ENCODE measurements at places on chromosomes 4 and X. TPM values are rescaled to one million over a fixed set of nuclear protein-coding genes. Genes with fewer than 3 reads are reported as not detected.

The LAP3 gene
- 72.1 TPM for total RNA-seq

The GK gene
- total RNA-seq: 29.1 TPM

- no peak for DNase-seq
Measured at GRCh38 chrX:118025226-118025625, 91.4 kb downstream of the KLHL13 start.

The ANK2 gene
- total RNA-seq: 13.7 TPM

The CLTRN gene
- 5.1 TPM for total RNA-seq

- no peak for DNase-seq
Measured at GRCh38 chr4:164212134-164212533, 541.8 kb upstream of the SMIM31 start.

The CXCL11 gene
- not detected for total RNA-seq

The CXCR3 gene
- total RNA-seq: 1.5 TPM

All from mucosa of gallbladder (tissue), 1 donor.